Esophagus (tissue), 2 donors: ENCODE measurements at places on chromosomes 5 and 9. TPM values are rescaled to one million over a fixed set of nuclear protein-coding genes. Genes with fewer than 3 reads are reported as not detected.

RCL1 gene
- polyA plus RNA-seq, result 10.8 TPM

GLRA1 gene
- polyA plus RNA-seq, result not detected

CBY3 gene
- polyA plus RNA-seq, result 0.12 TPM

PTPRD gene
- 0.53 TPM for polyA plus RNA-seq

HMHB1 gene
- not detected for polyA plus RNA-seq

SOX30 gene
- polyA plus RNA-seq, result 0.04 TPM

TMEM252 gene
- not detected for polyA plus RNA-seq

C9 gene
- not detected for polyA plus RNA-seq

DMRTA1 gene
- polyA plus RNA-seq, result 1.0 TPM
